ENCODE measurements at places on chromosomes 1 and 21.

- no peak for DNase-seq
Observed at GRCh38 chr1:48230236-48230635, 7.7 kb downstream of the SLC5A9 start.

DNA sequence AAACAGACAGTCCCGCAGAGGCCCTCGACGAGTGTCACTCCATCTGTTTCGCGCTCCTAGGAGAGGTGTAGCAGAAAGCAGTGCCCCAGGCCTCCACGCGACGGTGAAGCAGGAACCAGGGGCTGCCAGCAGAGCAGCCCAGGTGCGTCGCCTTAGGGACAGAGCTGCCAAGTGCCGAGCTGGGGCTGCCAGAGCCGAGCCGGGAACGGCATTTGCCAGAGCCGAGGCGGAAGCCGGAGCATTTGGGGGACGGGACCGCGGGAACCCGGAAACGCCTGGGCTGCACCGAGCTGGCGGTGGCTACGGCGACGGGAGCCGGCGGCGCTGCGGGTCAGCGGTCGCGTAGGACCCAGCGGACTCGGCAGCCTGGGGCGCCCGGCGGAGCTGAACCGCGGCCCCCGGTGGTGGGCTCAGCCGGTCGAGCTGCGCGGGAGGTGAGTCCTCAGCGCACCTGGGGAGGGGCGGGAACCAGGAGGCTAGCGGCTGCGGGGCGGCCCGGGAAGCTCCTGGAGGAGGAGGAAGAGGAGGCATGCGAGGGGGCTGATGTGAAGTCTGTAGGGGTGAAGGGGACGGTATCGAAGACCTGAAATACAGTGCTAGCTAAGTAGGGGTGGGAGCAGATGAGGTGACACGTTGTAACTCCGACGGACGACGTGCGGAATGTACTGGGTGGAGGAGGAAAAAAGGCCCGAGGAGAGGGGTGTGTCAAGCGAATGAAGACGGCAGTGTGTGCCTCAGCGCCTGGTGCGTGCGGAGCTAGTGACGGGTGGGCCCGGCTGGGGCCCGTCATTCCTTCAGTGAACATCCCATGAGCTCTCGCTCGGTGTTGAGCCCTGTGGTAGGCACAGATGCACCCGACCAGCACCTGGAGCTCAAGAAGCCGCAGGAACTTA lies at the start of gene SLC35A3:
TSS of gene SLC35A3 (plus strand) at position 268 of the 893 bp plus-strand sequence. CDS start 23,559 bp downstream, outside the sequence.
- peak; percentile 89 for DNase-seq

DNA sequence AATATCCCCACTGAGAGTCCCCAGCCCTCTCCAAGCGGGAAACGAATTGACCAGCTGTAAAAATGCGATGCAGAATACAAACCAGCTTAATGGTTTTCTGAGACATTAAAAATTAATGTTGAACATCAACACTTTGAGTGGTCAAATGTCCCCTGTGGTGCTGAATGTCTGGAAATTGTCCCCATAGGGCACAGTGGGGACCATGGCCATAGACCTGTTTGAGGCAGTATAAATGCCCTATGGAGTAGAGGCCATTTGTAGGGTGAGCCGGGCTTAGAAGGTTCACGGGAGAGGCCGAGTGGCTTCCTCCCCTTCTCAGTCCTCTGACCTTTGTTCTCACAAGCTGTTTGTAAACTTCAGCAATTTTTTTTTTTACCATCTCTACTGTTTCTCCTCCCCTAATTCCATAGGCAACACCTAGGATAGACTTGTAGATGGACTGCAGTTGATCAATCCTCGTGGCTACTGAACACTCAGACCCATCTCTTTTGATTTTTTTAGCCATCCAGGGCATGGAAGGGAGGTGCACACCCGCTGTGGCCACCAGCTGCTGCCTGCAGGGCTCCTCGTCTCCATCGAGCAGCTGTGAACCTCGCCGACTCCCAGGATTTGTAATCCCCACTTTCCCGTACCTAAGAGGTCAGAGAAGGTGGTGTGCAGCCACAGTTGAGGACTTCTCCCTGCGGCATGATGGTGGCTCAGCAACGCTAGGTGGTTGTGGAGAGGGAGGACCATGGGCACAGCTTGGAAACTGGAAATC lies 41.0 kb downstream of the KAZN start:
- no peak for DNase-seq

GRCh38 chr1:80248886-80249285 lies 1242.4 kb upstream of the ADGRL4 start:
- DNase-seq, result no peak

DNA sequence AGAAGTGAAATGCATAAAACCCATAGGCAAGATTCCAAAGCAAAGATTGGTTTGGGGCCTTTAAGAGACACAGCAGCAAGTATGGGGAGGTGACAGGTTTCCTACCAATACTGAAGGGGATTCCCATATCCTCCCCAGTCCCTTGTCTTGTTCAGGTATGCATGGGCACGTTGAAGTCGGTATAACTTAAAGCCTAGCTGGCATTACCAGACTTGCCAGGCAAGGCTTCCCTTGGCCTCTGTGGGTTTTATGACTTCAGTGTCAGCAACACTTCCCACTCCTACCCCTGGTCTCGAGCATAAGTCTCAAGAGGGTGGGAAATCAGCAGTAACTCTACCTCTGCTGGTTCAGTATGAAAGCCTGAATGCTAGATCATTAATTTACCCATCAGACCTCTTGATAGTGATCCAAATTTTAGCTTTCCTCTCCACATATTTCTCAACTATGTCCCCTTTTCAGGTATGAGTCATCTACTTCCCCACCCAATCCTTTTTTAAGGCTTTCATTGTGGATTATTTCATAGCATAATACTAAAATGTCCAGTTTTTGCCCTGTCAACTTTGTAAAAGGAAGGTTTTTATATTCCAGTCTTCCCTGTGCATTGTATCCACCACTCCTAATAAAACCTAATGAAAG lies 6.8 kb downstream of the CYP4X1 start:
- DNase-seq, result no peak

GRCh38 chr1:175665616-175666015 lies 77.8 kb downstream of the TNR start:
- no peak for DNase-seq

DNA sequence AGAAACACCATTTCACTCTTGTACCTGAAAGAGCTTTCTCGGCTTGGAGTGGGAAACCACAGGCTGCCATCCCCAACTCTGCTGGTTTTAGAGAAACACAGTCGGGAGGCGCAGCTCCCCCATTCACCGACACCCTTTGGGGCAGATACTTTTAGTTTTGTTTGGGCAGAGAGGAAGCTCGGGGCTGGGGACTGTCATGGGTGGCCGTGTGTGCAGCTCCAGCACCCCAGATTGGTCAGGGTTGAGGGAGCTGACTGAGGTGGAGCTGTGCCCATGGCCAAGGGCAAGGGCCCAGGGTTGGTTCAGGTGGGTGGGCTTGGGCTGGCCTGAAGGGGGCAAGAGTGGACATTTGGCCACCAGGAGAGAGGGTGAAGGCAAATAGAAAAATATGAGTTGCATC lies 163.1 kb downstream of the DYRK1A start:
- DNase-seq, result no peak

- no peak for DNase-seq
Observed at GRCh38 chr1:38693031-38693430, 166.5 kb downstream of the RRAGC start.

DNA sequence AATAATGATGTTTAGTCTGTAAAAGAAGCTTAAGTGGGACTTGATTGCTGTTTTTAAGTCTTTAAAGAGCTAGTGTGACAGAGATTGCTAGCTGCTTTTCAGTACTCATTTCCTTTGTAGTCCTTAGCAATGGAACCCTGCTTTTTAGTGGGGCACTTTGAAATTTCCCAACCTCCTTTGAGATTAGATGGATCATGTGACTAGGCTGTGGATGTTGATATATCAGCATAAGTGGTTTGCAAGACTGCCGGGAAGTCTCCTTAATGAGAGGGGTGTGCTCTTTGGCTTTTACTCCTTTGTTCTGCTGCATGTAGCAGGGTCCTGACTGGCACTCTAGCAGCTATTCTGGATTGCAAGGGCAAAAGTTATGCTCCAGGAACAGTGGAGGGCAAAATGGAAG lies 11.2 kb upstream of the RCOR3 start:
- no peak for DNase-seq

DNA sequence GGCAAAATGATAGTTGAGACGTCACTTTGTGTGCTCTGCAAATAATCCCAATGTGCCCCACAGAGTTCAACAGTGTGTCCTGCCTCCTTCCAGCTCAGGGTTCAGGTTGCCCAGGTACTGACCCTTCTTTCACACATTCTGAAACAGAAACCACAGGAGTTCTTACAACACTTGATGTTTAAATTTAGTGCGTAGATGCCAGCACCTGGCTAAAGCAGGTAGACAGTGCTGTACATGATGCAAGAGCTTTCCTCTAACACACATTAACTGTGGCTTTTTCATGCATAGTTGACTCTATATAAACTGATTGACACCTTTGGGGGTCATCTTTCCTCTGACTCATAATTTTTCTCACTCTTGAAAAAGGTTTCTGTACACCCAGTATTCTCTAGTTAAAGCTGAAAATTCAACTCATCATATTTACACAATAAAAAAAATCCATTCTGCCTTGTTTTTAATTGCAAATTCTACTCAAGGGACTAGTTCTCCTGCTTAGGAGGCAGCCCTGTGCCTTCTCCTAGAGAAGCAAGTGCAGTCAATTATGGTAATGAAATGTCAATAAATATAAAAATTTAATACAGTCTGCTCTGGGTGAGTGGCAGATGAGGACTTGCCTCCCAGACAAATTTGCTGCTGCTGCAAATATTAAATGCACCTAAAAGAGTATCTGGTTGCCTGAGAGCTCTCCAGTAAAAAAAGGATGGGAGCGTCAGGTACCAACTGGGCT lies 91.4 kb downstream of the NR5A2 start:
- DNase-seq, result no peak

- DNase-seq, result no peak
Observed at GRCh38 chr1:160137216-160137862, 14.1 kb upstream of the ATP1A4 start.

GRCh38 chr1:51752073-51752948 lies 126.2 kb downstream of the NRDC start:
- peak; percentile 21 for DNase-seq

DNA sequence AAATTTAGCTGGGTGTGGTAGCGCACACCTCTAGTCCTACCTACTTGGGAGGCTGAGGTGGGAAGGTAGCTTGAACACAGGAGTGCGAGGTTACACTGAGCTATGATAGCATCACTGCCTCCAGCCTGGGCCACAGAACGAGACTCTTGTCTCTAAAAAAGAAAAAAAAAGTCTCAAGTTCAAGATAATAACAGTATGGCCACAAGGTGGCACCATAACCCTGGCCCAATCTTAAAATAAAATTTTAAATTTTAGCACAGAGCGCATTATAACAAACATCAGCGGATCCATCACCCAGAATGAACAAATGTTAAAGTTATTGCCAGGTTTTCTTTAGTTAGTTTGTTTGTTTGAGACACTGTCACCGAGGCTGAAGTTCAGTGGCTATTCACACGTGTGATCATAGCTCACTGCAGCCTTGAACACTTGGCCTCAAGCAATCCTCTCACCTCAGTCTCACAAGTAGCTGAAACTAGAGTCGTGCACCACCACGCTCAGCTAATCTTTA lies 2.9 kb upstream of the HTR6 start:
- DNase-seq, result no peak

GRCh38 chr1:244164511-244164890 lies 113.4 kb downstream of the ZBTB18 start:
- DNase-seq, result no peak

DNA sequence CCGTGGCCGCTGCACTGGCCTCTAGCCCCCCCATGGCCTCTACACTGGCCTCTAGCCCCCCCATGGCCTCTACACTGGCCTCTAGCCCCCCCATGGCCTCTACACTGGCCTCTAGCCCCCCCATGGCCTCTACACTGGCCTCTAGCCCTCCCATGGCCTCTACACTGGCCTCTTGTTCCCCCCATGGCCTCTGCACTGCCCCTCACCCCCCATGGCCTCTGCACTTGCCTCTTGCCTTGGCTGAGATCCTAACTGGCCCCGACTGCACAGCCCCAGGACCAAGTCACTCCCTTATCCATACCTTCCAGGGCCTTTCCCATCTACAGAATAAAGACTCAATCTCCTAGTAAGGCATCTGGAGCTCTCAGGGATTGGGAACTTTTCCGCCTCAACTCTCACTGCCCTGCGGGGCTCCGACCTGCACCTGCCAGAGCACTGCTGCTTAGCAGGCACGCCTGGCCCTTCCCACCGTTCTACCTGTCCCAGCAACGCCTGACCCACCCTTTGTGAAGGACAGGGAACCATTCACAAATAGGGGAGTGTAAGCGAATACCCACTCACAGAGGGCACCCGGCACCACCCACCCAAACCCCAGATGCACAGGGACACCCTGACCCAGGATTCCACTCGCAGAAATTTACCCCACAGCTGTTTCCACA lies 38.8 kb downstream of the ACOT7 start:
- DNase-seq, result peak; percentile 32

GRCh38 chr1:29266912-29267311 lies 30.6 kb downstream of the PTPRU start:
- no peak for DNase-seq

DNA sequence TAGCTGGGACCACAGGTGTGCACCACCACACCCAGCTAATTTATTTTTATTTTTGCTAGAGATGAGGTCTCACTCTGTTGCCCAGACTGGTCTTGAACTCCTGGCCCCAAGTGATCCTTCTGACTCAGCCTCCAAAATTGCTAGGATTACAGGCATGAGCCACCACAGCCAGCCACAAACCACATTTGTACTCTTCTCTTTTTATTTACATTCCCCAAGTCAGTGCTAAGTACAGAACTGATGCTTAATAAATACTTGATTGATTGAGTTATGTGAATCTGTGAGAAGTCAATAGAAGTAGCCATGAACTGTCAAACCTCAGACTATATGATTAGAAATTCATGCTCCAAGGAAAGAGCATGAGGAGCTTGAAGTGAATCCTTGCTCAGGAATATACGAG lies 48.5 kb upstream of the S1PR1 start:
- no peak for DNase-seq

- DNase-seq, result peak; percentile 90
Observed at GRCh38 chr1:34924759-34925555, 4.5 kb downstream of the DLGAP3 start.

DNA sequence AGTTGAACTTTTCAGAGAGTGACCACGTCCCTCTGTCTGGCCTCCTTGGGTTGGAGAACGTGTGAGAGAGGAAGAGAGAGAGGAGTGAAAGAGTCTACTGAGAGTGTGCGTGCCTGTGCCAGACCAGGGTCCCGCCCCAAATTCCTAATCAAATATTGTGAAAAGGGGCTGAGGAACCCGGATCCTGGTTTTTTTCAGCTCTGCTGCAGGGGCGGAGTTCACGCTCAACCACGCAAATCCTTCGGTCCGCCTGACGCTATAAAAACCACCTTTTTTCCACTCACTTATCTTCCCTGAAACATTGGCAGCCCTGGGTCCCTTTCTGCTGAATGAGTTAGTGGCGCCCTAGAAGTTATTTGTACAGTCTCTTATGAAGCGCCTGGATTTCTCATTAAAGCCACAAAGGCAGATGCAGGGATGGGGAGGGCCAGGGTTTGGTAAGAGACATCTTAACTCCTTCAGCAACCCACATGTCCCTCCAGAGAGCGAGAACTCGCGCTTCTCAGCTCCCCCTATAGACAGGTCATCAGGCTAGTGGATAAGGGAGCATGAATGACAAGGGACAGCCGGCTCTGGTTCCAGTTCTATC lies at the start of gene FMOD:
TSS of gene FMOD (minus strand) at position 86 of the 589 bp plus-strand sequence. CDS start 2,852 bp downstream, outside the sequence.
- peak; percentile 81 for DNase-seq

All from H7 (cell line).